Kidney epithelial cell (primary cell): ENCODE measurements at places on chromosomes 6 and 20. TPM values are rescaled to one million over a fixed set of nuclear protein-coding genes. Genes with fewer than 3 reads are reported as not detected.

- no peak for DNase-seq
These were observed 5.3 kb upstream of the CST7 start for GRCh38 chr20:24943731-24944130.

DNA sequence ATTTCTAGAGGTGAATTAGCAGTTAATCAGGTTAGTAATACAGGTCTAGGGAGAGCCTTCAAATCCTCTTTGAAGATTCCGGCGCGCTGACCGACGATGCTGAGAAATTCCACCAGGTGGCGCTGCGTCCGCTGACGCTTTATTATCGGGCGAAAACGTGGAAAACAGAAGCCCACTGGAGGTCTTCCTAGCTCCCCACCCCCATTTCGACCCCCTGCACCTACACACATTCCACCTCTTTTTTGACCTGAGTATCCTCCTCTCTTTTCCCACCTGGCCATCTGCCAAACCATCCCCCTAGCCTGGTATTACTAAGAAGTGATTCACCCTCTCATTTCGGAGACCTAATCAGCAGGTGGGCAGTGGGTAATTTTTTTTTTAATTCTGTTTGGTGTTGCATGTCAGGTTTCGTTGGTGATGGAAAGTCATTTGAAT is 65.4 kb upstream of the RIN2 start:
- DNase-seq = peak; percentile 14

DNA sequence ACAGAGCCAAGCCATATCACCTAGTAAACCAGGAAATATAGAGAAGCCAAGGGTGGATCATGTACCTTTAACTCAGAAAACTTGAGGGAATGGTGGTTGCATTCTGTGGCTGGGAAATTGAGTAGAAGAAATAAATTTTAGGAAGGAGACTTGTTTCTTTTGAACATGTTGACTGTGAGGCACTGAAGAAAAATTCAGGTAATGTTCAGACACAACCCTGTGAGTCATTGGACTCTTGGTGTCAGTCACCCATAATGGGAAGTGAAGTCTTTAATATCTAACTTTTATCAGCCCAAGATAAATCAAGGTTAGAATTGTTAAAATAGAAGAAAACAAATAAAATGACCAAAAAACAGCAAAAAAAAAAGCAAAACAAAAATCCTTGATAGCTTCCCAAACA is 98.8 kb upstream of the GRIK2 start:
- peak; percentile 28 for DNase-seq

GRCh38 chr6:81572020-81572419 is 180.5 kb downstream of the TENT5A start:
- DNase-seq = no peak

- no peak for DNase-seq
These were observed 882.7 kb upstream of the FLRT3 start for GRCh38 chr20:15220009-15220656.

GRCh38 chr20:38075161-38075998 is 41.8 kb downstream of the RPRD1B start:
- no peak for DNase-seq

GRCh38 chr20:2692036-2692885 is at the start of gene EBF4:
TSS of gene EBF4 (plus strand) at chr20:2692780. CDS start at chr20:2693646, 866 bp downstream.
- no peak for DNase-seq

DNA sequence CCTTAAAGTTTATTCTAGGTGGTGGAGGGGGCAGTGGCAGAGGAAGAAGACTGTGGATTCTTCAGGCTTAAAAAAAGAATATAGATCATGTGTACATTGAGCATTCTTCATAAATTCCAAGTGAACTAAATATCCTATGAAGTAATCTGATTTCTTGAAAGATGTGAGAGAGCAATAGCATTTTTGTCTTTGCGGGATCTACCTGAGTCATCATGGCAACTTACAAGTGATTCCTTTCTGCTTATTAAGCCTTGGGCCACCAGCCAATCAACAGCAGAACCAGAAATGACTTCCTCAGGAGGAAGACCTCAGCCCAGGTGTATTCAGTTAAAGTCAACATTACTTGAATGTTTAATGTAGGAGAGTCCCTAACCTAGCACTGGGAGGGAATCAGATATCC is 756.9 kb downstream of the TFAP2A start:
- no peak for DNase-seq

DNA sequence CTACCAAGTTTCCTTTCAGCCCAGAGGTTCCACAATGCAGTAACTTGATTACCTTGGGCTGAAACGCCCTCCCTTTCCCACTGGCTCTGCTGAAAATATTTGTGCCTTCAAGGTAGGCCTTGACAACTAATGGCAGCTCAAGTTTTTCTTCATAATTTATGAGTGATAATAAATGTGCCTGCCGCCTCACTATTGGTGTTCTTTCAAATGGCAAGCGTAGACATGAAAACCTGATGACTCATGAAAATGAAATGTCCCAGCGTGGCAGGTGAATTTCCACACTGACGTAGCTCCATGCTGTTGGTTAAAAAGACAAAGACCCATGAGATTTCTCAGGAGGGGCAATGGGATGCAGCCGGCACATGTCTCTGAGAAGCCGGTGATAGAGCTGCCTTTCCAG is 107.2 kb upstream of the GGTLC1 start:
- DNase-seq = peak; percentile 59

DNA sequence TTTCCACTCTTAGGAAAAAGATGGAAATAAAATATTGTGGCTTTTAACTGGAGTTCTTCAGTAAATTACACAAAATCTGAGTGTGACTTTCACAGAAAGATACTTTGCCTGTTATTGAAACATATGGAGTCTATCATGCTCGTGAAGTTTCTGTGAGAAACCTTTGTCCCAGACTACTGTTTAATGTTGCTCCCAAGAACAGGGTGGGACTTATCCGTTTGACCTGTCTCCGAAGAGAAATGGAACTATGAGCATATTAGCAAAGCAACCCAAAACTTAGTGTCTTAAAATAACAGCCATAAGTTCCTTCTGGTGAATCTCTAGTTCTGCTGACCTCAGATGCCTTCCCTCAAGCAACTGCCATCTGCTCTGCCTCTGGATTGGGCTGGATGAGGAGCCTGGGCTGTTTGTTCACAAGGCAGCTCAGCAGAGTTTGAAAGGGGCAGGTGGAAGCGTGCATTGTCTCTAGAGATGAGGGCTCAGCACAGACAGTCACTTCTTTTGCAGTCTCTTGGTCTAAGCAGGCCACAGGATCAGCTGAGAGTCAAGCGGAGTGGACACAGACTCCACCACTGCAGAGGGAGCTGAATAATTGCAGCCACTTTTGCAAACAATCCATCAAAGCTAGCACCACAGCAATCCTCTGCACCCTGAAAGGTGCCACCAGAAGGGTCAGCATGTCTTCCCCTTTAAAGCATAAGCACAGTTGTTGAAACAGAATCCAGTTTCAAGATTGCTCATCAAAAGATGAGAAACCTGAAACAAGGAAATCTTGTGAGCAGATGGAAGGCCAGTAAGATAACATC is 52.8 kb downstream of the MYB start:
- DNase-seq = no peak

DNA sequence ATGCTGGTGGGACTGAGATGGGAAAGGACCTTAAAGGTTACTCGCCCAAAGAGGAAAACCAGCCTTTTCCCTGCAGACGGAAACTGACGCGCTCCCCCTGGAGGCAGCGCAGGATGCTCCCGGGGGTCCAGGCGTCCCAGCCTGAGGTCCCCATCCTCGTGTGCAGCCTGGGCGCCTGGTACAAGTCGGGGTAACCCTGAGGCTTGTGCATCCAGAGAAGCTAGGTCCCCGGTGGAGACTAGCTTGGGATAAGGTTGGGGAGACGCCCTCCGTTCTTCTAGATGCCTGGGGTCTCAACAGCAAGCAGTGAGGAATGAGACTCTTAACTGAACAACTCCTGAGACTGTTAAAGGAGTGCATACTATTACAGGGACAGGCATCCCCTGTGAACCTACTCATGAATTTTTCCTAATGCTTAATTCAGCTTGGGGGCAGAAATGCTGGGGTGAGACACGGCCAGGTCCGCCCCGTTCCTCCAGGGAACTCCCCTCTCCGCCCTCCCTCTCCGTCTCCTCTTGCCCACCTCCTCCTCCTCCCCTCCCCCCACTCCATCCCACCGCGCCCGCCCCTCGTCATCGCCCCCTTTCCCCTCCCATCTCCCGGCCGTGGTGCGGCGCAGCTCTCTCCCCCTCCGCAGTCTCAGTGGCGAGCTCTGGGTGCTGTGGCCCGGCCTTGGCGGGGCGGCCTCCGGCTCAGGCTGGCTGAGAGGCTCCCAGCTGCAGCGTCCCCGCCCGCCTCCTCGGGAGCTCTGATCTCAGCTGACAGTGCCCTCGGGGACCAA is at the start of gene PRSS35:
PRSS35 (plus strand) TSS at position 634 of the 781 bp plus-strand sequence. CDS start 10,908 bp downstream, outside the sequence.
- DNase-seq = no peak

DNA sequence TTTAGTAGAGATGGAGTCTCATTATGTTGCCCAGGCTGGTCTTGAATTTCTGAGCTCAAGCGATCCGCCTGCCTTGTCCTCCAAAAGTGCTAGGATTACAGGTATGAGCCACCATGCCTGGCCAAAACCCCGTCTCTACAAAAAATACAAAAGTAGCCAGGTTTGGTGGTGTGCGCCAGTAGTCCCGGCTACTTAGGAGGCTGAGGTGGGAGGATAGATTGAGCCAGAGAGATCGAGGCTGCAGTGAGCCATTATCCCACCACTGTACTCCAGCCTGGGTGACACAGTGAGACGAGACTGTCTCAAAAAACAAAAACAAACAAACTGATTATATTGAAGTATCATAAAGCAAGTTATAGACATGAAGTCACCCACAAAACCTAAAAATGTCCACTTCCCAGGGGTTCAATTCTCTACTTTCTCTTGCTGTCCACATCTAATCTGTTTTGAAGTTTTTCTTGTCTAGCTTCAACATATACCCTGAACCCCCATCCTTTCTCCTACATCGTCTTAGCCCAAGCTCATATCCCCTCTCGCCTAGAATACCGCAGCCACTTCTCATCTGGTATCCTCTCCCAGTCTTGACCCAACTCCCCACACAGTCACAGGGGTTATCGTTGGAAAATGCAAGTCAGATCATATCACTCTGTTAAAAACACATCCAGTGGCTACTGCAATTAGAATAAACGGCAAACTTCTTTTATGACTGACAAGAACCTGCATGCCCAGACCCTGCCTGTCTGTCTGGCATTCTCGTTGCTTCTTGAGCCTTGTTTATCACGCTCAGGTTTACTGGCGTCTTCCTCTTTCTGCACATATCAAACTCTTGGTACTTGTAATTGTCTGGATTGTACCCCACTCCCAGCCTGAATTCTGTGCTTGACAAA is 20.1 kb upstream of the NCOA3 start:
- no peak for DNase-seq

DNA sequence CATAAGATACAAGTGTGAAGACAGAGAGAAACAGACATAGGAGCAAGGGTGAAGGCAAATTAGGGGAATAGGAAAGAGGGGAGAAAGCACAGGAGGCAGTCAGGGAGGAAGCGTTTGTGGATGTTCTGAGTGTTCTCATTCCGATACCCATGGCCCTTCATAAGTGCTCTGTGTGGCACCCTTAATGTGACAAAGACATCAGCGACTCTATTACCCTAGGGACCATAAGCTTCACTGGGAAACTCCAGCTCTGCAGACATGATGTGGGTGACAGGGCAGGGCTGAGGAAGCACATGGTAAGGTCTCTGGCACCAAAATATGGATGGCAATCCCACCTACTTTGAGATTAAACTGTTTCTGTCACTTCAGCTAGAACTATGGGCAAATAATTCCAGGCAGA is 33.0 kb downstream of the F13A1 start:
- no peak for DNase-seq

DNA sequence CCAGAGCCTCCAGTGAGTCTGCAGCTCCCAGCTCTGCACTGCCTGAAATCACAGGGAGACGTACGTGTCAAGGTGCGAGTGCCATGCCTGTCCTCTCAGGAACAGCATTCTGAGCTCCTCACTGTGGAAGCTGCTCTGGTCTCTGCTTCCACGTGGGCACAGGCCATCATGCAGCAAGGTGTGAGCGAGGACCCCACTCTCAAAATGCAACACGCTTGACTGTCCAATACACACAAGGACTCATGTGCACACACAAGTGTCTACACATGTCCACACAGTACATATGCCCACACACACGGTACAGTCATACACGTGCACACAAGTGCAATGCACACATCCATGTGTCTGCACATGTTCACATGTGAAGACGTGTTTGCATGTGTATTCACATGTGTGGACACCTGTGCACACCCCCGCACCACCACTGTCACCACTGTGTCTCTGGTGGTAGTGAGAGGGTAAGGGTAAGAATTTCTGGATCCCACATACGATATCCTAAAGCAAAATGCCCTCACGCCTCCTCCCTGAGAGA is 260.5 kb downstream of the DLL1 start:
- DNase-seq = no peak

- DNase-seq = no peak
These were observed 206.3 kb downstream of the EPHA7 start for GRCh38 chr6:93213028-93213427.

DNA sequence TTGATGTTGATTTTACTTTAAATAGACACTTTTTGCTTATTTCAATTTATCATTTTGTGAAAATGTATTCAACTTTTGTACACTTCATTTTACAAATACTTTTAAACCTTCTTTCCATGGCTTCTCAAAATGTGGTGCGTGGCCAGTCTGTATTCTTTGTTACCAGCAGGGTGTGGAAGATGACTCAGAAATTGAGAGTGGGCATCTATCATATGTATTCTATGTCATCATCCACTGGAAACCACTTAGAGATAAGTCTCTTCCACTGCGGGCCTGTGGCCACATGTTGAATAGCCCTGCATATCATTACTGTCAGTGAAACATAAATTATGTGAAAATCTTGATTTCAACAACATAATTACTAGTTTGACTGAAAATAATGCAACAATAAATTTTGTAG is 52.6 kb upstream of the MC3R start:
- DNase-seq = no peak

DNA sequence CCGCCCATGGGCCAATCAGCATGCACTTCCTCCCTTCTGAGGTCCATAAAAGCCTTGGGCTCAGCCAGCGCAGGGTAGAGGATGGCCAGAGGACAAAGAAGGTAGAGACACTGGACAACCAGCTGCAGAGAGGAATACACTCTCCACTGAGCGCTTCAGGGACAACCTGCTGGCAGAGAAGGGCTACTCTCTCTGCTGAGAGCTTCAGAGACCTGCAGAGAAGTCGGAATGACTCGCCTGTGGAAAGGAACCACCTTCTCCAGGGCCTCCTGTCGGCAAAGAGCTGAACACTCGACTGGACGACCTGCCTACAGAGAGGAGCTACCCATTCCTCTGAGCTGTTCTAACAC is 31.4 kb upstream of the SLA2 start:
- no peak for DNase-seq

- no peak for DNase-seq
These were observed 5.2 kb downstream of the TEAD3 start for GRCh38 chr6:35491558-35492257.

- no peak for DNase-seq
These were observed 238.6 kb downstream of the GRM1 start for GRCh38 chr6:146267447-146267846.

- no peak for DNase-seq
These were observed 45.8 kb downstream of the HIVEP2 start for GRCh38 chr6:142898927-142899895.

GRCh38 chr6:52557389-52558265 is 19.2 kb downstream of the TRAM2 start:
- DNase-seq = no peak

CHRNA4 gene
- not detected in 2 replicates for total RNA-seq

GATA5 gene
- 0.27 TPM in 1 of 2 replicates, not detected in the other for total RNA-seq

SLC22A23 gene
- total RNA-seq = 3.6 and 5.1 TPM in 2 replicates

CCN5 gene
- total RNA-seq = not detected in 2 replicates

MATN4 gene
- total RNA-seq = not detected in 2 replicates

C2 gene
- total RNA-seq = 0.07 and 0.63 TPM in 2 replicates

POM121L2 gene
- total RNA-seq = not detected in 2 replicates

OXT gene
- not detected in 2 replicates for total RNA-seq

CGA gene
- total RNA-seq = not detected in 2 replicates
